ENCODE measurements at places on chromosomes 2 and 18.

DNA sequence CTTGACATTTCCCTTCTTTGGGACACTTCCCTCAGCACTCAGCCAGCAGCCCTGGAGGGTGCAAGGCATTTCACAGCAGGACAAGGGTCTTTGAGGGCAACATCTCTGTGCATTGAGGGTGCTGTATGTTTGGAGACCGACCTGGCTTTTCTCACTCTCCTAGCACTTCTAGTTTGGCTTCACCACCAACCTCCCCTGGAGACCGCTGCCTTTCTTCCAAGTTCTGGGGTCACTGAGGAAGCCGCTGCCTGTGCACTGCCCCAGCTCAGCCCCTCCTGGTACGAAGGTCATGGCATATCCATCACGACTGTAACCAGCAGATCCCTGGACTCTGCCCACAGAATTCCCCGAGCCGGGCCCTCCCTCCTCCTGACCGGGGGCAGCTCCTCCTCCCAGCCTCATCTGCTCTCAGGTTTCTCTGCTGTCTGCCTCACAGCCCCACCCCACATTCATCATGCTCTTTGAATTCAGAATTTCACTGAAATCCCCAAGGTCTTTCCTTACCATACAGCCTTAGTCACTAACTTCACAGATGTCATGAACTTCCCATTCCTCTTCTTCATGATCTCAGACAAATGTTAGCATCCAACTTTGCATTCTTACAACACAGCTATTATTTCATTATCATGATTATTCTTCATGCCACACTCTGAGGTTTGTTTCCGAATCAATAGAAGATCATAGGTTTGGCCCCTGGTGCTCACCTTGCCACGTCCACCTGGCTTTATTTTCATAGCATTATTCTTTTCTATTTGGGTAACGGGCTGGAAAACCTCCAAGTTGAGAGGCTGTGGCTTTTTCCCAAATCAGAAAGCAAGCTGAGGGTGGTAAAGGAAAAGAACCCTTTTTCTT lies 113.0 kb upstream of the COPS8 start:
- no peak for DNase-seq

DNA sequence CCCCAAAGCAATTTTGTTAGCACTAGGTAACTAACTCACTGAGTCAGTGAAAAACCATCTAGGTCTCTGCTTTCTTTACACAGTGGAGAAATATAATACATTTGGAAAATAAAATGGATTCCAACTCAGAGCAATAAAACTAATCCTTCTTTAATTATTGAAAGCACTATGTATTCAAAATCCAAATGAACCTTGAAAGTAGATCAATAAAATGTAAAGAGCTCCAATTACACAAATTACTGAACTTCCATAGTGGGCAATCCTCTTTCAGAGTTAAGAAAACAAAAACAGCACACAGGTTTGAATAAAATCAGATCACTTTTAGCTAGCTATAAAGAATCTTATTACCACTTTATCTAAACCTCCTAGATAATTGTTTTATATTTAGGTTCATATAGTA lies 208.1 kb downstream of the NR4A2 start:
- no peak for DNase-seq

DNA sequence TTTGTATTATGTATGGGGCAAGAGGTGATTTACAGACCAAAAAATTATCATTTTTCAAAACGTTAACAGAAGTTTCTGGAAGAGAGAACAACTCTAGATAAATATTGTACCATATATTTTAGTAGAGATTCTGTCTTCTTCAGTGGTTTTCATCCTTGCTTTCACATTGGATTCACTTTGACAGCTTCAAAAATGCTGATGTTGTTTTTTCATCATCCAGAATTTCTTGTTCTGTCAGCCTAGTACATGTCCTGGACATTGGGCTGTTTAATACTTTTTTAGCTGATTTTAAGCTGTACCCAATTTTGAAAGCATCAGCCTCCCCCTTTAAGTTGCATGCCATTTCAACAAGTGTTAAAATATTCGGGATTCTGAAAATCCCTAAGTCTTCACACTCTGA lies 711.3 kb upstream of the LRATD1 start:
- DNase-seq: no peak

GRCh38 chr2:149725234-149725633 lies 137.7 kb upstream of the MMADHC start:
- no peak for DNase-seq

DNA sequence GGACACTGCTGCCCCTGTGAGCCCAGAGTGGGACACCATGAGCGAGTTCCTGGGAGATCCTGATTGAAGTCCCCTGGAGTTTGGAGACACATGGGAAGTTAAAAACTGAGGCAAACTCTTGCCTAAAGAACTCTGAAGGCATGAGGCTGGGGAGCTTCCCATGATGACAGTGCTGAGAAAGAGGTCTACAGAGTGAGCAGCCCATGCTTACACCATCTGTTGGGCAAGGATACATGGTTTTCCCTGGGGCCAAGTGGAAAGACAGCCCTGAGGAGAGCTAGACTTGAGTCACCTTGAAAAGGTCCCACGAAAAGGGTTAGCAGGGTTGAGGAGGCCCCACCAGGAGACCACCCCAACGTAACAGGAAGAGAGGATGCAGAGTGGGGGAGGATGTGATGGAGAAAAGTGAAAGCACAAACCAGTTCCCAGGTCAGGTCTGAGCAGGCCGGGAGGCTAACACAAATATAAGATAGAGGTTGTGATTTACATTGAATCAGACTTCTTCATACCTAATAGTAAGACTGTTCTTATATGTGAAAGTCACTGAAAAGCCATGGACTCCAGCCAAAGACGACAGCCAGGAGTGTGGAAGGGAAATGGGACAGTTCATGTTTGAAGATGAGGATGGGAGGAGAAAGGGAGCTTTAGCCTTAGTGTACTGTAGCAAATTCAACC lies 13.5 kb upstream of the FEZ2 start:
- DNase-seq: no peak

- no peak for DNase-seq
These were observed 46.1 kb downstream of the NCKAP5 start for GRCh38 chr2:133522204-133522603.

GRCh38 chr2:109624339-109624738 lies 10.2 kb downstream of the SOWAHC start:
- DNase-seq: no peak

- no peak for DNase-seq
These were observed 18.1 kb downstream of the NETO1 start for GRCh38 chr18:72849671-72850070.

- DNase-seq: no peak
These were observed 26.8 kb downstream of the BARD1 start for GRCh38 chr2:214782671-214783070.

DNA sequence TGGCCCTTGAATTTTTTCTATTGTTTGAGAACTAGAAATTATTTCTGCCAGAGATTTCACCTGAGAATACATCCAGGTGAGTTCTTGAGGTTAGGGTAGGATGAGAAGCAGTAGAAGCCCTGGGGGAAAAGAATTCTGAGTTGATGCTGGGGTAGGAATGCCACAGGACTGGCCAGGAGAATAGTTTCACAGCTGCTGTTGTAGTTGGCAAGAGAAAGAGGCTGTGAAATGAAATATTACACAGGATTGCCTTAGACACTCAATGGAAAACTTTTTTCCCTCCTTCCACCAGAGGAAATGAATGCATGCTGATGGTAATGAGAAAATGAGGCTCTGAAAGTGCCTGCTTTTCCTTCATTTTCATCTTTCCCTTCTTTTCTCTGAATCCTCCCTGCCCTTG lies 54.6 kb downstream of the PRKCE start:
- DNase-seq: no peak

- no peak for DNase-seq
These were observed 62.2 kb downstream of the AGAP1 start for GRCh38 chr2:235556086-235556485.

DNA sequence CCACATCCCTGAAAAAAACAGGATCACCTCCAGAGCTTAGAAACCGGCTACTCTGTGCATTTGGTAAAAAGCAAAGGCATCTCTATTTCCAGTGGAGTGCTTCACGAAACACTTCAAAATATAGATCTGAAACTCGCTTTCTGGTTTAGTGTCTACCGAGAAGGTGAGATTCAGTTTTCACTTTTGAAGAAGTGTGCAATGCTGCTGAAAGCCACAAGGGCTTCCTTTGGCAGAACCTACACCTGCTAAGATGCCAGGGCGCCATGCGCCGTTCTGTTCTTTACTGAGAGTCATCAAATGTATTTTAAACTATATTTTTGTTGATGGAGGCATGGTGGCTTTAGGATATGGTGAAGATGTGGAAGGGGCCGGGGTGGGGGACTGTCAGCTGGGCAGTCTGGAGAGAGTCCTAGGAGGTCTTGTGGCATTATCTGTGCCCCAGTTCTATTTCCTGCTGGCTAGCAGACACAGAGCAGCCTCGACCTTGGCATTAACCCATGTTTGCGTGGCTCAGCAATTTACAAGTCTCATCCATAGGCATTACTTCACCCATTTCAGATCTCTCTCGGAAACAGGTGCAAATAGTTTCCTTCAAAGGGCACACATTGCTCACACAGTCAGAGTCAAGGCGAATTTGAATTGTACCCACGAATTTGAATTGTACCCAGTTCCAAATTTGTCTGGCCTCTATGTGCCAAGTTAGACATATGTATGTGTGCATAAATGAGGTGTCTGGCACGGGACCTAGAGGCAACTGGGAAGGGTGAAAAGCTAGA lies 46.7 kb upstream of the KCNF1 start:
- DNase-seq: no peak

DNA sequence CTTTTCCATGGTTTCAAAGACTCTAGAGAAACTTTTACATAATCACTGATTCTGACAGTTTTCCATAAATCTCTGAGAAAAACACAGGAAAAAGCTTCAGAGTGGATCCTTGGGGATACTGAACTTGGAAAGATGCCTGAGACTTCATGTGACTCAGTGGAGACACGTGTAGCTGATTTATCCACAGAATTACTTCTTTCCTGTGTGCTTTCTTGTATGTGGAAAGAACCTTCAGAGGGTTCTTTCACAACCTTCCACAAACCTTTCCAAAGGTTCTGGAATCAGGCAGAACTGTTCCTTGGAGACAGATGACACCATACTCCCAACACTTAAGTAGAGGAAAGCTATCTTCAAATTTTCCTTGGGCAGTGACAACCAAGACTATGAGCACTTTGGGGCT lies 207.2 kb downstream of the RND3 start:
- no peak for DNase-seq

- DNase-seq: no peak
These were observed 16.6 kb downstream of the KCNG2 start for GRCh38 chr18:79814373-79814772.

- DNase-seq: no peak
These were observed 603.9 kb upstream of the FANCL start for GRCh38 chr2:58845011-58845410.

DNA sequence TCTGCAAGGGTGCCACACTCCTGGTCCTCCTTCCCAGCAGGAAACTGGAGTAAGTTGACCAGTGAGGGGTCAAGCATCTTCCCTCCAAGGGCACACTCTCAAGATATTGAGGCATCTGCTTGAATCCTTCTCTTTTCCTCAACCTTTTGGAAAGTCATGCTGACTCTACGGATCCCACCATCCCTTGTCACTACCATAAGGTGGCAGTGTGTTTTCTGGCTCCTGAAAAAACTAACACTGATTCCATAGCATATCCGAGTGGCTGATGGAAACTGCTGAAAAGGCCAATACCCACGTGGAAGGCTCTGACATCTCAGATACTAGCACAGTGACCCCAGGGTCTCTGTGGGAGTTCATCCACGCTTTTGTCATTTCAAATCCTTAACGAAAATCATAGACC lies 37.1 kb downstream of the GPR45 start:
- DNase-seq: no peak
